ENCODE measurements at places on chromosomes 13 and 19.

GRCh38 chr13:28741084-28741491, 22.3 kb upstream of the SLC46A3 start:
- DNase-seq = no peak

- no peak for DNase-seq
Measured at GRCh38 chr13:27188239-27188638, 16.6 kb upstream of the USP12 start.

GRCh38 chr13:99829161-99829560, 142.4 kb downstream of the ZIC5 start:
- no peak for DNase-seq

GRCh38 chr19:56597696-56598095, 2.6 kb downstream of the ZNF71 start:
- no peak for DNase-seq

DNA sequence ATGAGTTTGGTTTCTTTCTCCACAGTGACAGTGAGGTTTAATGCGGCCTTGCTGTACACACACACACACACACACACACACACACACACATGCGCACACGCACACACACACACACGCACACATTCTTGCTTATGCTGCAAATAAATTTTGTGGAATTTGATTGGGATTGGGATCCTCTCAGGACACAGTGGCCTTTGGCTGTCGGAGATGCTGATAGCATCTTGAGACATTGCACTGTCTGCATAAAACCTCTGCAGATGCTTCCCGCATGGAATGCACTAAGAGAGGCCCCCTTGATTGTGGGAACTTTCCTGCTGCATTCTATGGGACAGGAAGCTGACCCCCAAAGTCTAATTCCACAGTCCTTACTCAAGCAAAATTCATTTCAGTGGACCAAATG, 145.6 kb downstream of the FLT1 start:
- DNase-seq = no peak

- no peak for DNase-seq
Measured at GRCh38 chr13:84439108-84439507, 556.8 kb upstream of the SLITRK1 start.

DNA sequence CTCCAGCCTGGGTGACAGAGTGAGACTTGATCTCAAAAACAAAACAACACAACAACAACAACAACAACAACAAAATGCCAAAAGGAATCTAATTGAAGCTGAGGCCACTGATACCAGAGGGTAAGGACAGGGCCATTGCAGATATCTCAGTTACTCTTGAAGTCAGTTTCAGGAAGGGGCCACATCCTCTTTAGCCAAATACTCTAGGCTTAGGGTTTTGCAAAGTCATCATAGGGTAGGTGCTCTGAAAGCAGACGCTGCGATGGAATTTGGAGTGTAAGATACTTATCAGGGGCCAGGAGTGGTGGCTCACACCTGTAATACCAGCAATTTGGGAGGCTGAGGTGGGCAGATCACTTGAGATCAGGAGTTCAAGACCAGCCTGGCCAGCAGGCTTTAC, 46.6 kb upstream of the UBAC2 start:
- no peak for DNase-seq

DNA sequence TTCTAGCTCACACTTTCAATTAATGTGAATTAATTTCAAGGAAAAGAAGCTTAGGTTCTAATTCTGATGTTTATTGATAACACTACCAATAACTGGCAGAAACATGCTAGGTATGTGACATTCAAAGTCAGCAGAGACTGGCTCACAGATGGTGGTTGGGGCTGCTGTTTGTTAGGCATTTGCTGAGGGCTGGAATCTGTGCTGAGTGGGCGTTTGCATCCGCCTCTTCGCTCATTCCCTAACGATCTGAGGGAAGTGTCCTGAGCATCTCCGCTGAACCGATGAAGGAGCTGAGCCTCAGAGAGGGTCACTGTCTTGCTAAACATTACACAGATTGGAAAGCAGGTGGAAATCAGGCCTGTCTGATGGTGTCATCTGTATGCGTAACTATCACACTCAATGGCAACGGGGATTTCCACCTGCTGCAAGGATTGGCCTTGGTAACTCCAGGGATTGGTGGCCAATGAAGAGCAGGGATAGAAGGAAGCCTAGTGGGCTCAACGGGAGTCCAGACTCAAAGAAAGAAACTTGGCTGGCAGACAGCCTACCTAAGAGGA, 338.9 kb downstream of the TEX29 start:
- no peak for DNase-seq

DNA sequence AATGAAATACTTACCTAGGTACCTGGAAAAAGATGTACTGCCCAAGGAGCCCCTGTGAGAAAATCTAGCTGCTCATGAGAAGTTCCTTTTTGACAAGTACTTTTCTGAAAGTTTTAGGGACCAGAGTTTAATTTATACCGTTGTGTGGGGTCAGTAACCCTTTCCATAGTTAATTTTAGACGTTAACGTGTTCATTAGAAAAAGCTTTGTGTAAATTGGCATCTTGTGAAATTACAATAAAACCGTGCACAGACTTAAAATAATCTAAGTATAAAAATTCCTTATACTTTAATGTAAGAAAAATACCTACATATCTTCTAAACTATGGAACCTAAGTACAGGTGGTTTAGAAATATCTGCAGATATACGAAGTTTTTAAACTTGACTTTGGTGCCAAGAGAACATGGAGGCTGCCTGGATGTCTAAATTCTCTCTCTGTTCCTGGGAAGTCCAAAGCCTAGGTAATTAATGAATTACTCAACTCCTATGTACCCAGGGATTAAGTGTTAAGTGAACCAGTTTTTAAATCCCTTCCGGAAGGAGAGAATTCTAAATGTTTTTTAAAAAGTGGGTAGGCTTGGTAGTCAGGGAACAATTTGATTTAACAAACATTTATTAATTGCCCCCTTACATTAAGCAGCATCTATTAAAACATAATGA, 50.2 kb upstream of the PDX1 start:
- no peak for DNase-seq

Measured in cortex of kidney (tissue), 1 donor.